Fibroblast of lung (primary cell): ENCODE measurements at places on chromosomes 12 and 14. TPM values are rescaled to one million over a fixed set of nuclear protein-coding genes. Genes with fewer than 3 reads are reported as not detected.

DNA sequence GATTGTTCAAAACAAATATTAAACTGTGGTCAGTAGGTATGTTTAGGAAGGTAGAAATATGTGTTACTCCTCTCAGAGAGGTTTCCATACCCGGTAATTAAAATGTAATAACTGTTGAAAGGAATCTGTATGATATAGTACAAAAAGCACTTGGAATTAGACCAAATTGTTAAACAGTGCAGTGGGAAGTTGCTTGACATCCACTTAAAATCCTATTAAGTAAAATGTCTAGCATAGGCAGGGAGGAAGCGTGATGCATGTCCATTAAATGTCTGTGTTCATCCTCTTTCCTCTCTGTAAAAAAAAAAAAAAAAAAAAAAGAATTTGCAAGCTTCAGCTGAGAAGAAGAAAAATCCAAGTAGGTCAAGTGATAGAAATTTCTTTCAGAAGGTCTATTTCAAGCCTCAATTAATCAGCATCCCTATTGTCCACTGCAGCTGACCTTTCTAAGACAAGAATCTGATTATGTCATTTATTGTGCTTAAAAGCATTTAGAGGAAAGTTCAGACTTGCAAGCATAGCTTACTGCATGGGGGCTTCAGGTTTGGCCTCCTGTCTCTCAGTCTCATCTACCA is 265.6 kb upstream of the RGS6 start:
- DNase-seq = peak; percentile 63

GRCh38 chr14:74077401-74077800 is 6.9 kb downstream of the ALDH6A1 start:
- DNase-seq = no peak

DNA sequence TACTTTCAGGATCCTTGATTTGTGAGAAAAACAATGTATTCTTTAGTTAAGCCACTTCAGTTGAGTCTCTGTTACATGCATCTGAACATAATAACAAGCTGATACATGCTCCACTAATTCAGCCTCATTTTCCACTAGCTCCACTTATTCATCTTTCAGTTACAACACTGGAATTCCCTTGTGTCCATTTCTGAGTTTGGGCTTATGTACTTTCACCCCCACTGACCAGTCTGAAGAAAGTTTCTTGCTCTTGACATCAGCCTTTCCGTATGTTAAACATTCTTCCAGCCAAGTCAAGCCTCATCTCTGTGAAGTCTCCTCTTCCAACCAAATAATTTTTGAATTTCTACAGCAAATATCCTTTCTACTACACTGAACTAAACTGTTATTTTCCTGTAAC is 592.5 kb upstream of the NOVA1 start:
- DNase-seq = no peak

C14orf39 gene
- total RNA-seq = not detected in 2 replicates

- peak; percentile 80 for DNase-seq
These were observed 265.8 kb downstream of the EGLN3 start for GRCh38 chr14:33685026-33685425.

ALDH2 gene
- 43.4 and 53.7 TPM in 2 replicates for total RNA-seq

DNA sequence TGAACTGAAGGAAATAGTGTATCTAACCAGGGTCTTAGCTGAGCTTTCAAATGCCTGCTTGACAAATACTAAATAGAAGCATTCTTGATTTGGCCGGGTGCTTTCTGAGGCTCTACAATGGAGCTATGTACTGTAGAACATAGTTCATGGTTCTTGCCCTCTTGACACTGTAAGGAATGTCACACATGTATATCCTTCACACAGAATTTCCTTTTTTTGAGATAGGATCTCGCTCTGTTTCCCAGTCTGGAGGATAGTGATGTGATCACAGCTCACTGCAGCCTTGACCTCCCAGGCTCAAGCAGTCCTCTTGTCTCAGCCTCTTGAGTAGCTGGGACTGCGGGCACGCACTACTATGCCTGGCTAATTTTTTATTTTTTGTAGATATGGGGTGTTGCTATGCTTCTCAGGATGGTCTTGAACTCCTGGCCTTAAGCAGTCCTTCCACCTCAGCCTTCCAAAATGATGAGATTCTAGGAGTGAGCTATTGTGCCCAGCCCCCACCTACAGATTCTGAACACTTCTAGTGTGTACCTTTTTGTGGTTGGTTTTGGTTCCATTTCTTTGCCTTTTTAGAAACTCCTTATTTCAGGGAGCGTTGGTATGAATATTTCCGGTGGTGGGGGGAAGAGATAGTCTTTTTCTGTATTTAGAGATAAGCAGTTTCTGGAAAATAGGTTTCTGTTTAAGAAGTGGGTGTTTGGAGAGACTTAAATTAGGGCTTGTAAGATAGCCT is 4.2 kb downstream of the MLXIP start:
- DNase-seq = no peak

DNA sequence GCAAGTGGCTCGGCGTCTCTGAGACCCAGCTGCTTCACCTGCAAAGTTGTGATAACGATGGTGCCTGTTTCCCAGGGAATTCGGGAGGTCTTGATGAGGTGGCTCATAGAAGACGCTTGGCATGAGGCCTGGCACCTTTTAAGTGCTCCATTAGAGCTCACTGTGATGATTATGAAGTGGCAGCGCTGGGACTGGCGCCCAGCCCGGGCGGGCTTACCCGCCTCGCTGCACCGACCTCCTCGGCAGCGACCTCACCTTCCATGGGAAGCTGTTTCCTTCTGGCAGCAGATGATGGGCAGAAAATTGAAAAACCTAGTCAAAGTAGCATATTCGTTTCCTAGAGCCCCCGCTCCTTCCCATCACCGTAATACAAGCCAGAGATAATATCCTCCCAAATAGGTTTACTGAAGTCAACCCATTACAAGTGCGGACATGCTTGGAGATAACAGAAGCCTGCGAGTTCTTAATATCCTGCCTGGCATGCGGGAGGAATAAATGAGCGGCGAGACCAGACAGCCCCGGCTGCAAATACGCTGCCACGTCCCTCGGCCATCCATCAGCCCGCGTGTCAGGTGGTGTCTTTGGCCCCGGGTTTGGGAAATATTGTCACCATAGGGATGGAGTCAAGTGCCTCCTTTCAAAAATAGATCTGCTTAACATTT is 35.2 kb upstream of the DLK1 start:
- DNase-seq = no peak

DNA sequence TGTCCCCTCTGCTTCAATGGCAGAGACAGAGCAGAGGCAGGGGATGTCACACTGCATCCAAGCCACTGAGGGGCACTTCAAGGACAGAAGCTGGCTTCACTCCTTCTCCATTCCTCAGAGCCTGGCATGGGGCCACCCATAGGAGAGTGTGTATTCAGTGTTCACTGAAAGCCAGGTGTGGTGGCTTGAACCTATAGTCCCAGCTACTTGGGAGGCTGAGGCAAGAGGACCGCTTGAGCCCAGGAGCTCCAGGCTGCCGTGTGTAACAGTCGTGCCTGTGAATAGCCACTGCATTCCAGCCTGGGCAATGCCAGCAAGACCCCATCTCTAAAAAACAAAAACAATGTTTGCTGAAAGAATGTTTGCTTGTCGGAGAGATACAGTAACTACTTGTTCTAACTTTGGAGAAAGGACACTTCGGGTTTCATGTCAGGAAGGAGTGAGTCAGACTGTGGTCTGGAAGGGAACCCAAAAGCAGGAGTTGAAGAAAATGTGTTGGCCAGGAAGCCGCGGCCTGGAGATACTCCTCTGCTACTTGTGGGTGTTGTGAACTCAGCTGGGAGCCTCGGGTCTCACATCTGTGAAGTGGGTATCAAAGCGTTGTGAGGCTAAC is 43.4 kb downstream of the ELK3 start:
- peak; percentile 99 for DNase-seq

- peak; percentile 8 for DNase-seq
These were observed 94.5 kb downstream of the TTC7B start for GRCh38 chr14:90721619-90722305.

- DNase-seq = peak; percentile 47
These were observed 19.1 kb downstream of the ANG start for GRCh38 chr14:20707622-20708021.

ABCC9 gene
- 8.7 and 9.9 TPM in 2 replicates for total RNA-seq

DNA sequence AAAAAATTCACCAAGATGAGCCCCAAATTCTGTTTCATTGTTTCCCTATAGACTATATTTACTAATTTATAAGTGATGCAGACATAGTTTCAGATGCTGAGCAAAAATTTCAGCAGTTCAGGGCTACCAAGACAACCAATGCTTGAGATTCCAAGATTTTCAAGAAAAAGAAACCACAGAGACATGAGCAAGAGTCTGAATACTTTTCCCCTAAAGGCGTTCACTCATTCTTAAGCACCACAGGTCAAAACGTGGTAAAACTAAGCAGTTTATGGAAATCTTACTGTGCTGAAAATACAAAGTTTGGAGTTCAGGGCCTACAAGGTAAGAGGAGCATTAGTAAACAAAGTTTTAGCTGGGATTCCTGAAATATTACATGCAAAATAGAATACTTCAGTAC is 221.2 kb downstream of the KCNH5 start:
- DNase-seq = no peak

LIN7A gene
- total RNA-seq = 9.5 and 22.8 TPM in 2 replicates

- no peak for DNase-seq
These were observed 306.8 kb upstream of the LRFN5 start for GRCh38 chr14:41299924-41300323.

GRCh38 chr12:97784904-97785303 is 322.3 kb downstream of the RMST start:
- no peak for DNase-seq

DNA sequence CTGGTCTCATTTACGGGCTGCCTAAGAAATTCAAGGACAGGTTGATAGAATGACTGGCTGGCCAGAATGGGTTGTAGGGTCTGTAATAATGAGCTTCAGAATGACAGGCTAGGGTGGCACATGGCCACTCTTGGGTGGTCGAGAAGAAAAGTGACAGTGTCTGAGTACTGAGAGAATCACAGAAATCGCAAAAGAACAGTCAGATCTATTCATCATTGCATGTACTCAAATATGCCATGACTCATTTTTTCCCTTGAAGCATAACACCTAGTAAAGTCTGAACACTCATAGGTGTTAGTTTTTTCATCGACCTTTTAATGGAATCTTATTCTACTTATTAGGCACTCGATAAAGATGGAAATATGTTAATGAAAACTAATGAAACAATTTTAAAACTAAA is 37.8 kb upstream of the SEL1L start:
- no peak for DNase-seq

- peak; percentile 50 for DNase-seq
These were observed 25.7 kb downstream of the KLRK1 start for GRCh38 chr12:10363914-10364814.

DNA sequence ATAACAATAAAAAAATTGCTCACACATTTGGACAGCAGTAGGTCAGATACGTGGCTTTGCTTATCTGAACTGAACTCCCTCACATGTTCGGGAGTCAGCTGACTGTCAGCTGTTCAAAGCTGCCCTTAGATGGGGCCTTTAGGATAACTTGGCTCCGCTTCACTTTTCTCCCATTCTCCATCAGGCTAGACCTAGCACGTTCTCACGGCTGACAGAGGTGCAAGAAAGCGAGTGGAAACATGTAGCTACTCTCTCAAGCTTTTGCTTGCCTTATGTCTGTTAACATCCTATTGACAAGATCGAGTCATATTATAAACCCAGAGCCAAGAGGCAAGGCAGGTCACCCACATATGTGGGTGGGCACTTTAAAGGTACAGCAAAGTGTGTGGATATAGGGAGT is 112.0 kb upstream of the PDZRN4 start:
- no peak for DNase-seq

DNA sequence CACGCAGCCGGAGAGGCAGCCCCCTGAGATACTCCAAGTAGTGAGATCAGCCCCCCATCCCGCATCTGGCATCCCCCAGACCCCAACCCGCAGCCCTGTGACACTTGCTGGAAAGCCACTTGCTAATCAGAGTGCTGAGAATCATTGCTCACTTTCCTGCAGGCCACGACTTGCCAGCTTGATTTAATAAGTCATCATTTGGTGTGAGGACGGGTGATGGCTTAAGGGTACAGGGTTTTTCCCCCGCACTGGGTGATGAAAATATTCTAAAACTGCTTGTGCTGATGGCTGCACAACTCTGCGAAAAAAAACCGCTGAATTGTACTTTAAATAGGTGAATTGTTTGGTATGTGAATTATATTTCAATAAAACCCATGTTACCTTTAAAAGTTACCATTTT is 171.2 kb downstream of the FOXN3 start:
- no peak for DNase-seq

DNA sequence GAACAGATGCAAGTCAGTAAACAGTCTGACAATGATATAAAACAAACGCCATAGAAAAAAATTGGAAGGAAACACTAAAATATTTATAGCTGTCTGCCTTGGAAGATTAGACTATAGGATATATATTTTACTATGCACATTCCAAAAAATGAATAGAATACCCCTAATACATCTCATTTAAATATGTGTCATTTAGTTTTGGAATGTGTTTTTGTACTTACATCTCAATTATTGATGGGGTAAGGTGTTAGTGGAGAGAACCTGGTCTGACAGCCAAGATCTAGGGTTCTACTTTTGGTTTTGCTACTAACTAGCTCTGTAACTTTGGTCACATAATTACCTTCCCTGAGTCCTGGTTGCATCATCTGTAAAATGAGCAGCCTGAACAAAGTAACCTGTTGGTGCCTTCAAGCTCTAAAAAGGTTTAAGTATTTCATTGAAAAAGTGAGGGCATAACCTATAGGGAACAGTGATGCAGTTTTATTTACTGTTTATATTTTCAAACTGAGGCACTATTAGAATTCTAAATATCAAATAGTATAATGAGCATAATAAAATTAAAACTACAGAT is 28.6 kb upstream of the SLC6A13 start:
- DNase-seq = no peak

ZNF641 gene
- total RNA-seq = 8.1 and 8.5 TPM in 2 replicates

DNA sequence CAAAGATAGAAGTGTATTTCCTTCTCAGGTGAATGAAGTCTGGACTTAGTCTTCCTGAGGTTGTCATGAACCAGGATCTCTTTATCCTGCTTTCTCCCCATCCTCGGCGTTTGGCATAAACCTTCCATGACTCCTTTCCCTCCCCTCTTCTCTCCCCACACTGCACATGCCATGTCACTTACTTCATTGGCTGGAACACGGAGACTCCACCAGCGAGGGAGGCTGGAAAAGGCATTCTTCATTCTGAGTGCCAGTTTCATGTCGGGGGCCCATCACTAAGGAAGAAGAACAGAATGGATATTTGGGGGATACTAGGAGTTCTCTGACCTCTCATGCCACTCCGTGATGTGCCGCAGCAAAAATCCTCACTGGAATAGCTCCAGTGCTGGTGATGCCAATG is 105.6 kb downstream of the VCPKMT start:
- no peak for DNase-seq
